Chondrocyte (in vitro differentiated cells): ENCODE measurements at places on chromosomes 2 and 18. TPM values are rescaled to one million over a fixed set of nuclear protein-coding genes. Genes with fewer than 3 reads are reported as not detected.

Gene TTR
- total RNA-seq, result not detected in 3 replicates

Gene TRAF3IP1
- 15.1 to 21.1 TPM (median 15.8 TPM) in 3 replicates for total RNA-seq

Gene TDRD15
- 0.07 to 0.12 TPM (median 0.10 TPM) in 3 replicates for total RNA-seq

Gene ALK
- total RNA-seq, result 0.07 to 0.08 TPM in 2 of 3 replicates, not detected in the other

Gene MARCHF4
- total RNA-seq, result 1.4 to 6.2 TPM (median 6.1 TPM) in 3 replicates

Gene UGT1A4
- total RNA-seq, result not detected in 3 replicates

Gene DYNC1I2
- total RNA-seq, result 129 to 141 TPM (median 136 TPM) in 3 replicates

Gene VWC2L
- not detected in 3 replicates for total RNA-seq

Gene IL1R1
- 22.0 to 53.7 TPM (median 22.9 TPM) in 3 replicates for total RNA-seq
